ENCODE measurements at places on chromosomes 1 and 21.
A peak's percentile ranks its signal among the peaks of the same experiment; 100 is the strongest.

- H3K4me1 ChIP-seq = peaks cover 19% of the 10 kb centered on the region
- DNase-seq = peak; percentile 36
- peaks cover 27% of the 10 kb centered on the region for H3K36me3 ChIP-seq
- peak overlapping the region; percentile 86 for H3K27ac ChIP-seq
- H3K4me3 ChIP-seq = peak overlapping the region; percentile 76
These were observed 560 bp downstream of the PLEKHM2 start for GRCh38 chr1:15684468-15685291.

GRCh38 chr1:91054780-91055481, 33.1 kb upstream of the ZNF644 start:
- H3K27me3 ChIP-seq = peaks cover 7% of the 10 kb centered on the region
- H3K4me1 ChIP-seq = no peaks in the 10 kb centered on the region
- H3K36me3 ChIP-seq = no peaks in the 10 kb centered on the region
- H3K27ac ChIP-seq = no peak overlapping the region

DNA sequence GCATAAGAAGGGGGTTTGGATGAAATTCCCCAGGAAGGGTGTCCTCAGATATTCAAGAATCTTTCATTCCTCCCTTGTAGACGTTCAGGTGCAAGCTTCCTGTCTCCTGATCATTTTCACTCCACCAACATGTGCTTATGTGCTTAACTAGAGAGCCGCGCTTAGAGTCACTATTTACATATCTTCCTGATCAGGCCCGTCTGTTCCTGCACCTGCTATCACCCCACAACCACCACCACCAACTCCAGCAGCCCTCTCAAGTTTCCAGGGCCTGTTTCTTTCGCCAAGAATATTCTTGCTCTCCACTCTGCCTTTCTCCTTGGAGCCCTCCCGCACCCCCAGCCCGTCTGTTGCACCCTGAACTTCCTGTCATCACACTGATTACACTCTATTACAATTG, 113.4 kb downstream of the SPSB1 start:
- H3K27me3 ChIP-seq = no peaks in the 10 kb centered on the region
- peaks cover 4% of the 10 kb centered on the region for H3K36me3 ChIP-seq
- H3K4me3 ChIP-seq = no peak overlapping the region
- DNase-seq = no peak

- H3K4me3 ChIP-seq = no peak overlapping the region
- no peak for DNase-seq
- peaks cover 65% of the 10 kb centered on the region for H3K27me3 ChIP-seq
- peaks cover 3% of the 10 kb centered on the region for H3K36me3 ChIP-seq
- H3K27ac ChIP-seq = no peak overlapping the region
These were observed 58.5 kb upstream of the ACTL8 start for GRCh38 chr1:17696417-17697301.

DNA sequence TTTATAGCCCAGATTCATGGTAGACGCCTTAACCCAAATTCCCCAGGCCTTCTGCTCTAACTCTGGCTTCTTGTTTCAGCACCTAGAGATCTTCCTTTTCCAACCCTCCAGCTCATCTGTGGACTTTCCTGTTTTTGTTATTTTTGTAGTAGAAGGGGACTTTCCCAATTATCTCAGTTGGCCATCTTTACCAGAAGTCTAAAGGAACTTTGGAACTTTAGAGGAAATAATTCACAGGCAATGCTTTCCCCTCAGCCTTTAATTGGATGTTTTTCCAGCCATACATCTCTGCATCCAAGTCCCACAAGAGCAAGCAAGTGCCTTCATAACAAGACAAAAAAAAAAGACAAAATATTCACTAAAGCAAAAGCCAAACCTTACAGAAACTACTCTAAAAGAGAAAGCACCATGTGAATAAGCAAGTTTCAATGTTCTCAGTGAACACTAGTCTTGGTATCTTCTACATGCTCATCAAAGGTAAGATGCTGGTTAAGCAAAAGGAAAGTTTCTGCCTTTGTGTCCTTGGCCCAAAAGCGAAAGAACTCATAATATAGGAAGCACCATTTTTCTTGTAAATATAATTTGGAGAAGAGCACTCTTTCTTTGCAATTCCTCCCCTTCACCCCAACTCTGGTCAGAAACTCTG, 377.3 kb downstream of the SETD4 start:
- DNase-seq = no peak
- H3K36me3 ChIP-seq = no peaks in the 10 kb centered on the region
- no peak overlapping the region for H3K4me3 ChIP-seq
- no peak overlapping the region for H3K27ac ChIP-seq
- no peaks in the 10 kb centered on the region for H3K4me1 ChIP-seq

- peaks cover 3% of the 10 kb centered on the region for H3K4me1 ChIP-seq
- peaks cover 34% of the 10 kb centered on the region for H3K36me3 ChIP-seq
- no peak overlapping the region for H3K4me3 ChIP-seq
- no peaks in the 10 kb centered on the region for H3K27me3 ChIP-seq
These were observed 8.0 kb downstream of the CFAP410 start for GRCh38 chr21:44331209-44331608.

DNA sequence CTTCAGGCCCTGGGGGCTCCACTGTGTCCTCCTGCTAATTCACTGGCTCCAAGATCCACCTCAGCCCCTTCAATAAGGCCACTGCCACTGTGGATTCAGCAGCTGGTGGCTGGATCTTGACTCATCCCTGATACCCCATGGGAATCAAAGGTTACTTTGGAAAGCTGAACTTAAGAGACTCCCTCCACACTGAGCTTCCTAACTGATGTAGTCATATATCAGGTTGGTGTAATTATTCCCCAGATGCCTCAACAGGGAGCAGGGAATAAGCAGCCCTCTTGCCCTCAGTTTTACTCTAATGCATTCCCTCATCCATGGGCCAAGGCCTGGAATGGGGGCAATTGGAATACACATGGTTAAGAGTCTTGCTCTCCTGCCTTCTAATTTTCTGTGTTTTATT, 164.6 kb downstream of the FASLG start:
- H3K4me3 ChIP-seq = no peak overlapping the region
- H3K27ac ChIP-seq = no peak overlapping the region
- peaks cover 20% of the 10 kb centered on the region for H3K4me1 ChIP-seq
- H3K36me3 ChIP-seq = no peaks in the 10 kb centered on the region

DNA sequence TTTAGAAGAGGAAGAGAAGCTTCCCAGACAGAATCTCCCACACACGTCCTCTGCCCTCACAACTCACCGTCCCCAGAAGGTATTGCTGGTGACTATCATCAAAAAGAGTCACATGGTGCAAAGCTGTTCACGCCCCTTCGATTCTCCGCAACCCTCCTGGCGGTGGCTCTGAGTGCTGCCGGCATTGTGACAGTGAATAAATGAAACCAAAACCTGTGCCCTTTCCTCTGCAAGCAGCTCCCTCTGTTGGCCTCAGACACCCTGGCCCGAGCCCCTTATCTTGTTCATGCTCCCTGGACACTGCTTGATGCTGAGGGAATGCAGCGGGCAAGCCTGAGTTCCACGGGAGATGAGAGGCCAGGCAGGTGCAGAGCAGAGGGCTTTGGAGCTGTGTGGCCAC, 510.3 kb downstream of the NPHP4 start:
- no peaks in the 10 kb centered on the region for H3K36me3 ChIP-seq
- H3K27ac ChIP-seq = peak overlapping the region; percentile 54
- H3K4me1 ChIP-seq = peaks cover 6% of the 10 kb centered on the region
- H3K27me3 ChIP-seq = peaks cover 15% of the 10 kb centered on the region
- H3K4me3 ChIP-seq = peak overlapping the region; percentile 22
- DNase-seq = peak; percentile 23

GRCh38 chr1:115277276-115277675, 60.8 kb downstream of the NGF start:
- DNase-seq = no peak
- no peaks in the 10 kb centered on the region for H3K36me3 ChIP-seq
- H3K27me3 ChIP-seq = peaks cover 23% of the 10 kb centered on the region
- no peak overlapping the region for H3K27ac ChIP-seq

GRCh38 chr1:2466958-2467554, 9.0 kb upstream of the PLCH2 start:
- peak; percentile 18 for DNase-seq
- H3K36me3 ChIP-seq = peaks cover 2% of the 10 kb centered on the region
- peak overlapping the region; percentile 64 for H3K4me3 ChIP-seq
- no peak overlapping the region for H3K27ac ChIP-seq

DNA sequence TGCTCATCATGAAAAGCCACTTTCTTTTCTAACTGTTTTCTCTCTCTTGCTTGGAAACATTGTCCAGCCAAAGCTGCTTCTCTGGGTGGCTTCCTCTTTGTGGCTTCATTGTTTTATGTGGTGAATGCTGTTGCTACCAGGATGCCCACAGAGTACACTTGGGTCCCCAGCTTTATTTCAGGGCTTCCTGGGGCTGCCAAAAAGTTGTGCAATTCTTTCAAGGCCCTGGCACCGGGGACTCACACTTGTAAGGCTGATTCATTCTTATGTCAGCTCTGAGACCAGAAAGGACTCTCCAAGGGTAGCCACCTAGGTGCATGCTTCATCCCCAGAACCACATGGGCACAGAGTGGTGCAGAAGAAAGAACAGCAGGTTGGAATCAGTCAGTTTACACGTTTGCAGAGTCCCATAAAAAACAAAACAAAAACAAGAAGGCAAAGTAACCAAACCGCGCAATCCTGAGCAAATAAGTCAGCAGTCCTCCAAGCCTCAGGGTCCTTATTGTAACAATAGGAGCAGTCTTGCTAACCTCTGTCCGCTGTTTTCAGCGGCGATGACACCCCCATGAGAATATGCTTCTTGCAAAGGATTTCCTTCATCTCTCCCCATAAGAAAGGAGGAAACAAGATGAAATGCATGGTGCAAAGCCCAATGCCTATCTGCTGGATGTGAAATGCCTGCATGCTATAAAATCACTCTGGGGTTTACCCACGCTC, 89.9 kb upstream of the SSX2IP start:
- peak; percentile 26 for DNase-seq
- H3K27me3 ChIP-seq = peaks cover 16% of the 10 kb centered on the region
- peaks cover 17% of the 10 kb centered on the region for H3K4me1 ChIP-seq

DNA sequence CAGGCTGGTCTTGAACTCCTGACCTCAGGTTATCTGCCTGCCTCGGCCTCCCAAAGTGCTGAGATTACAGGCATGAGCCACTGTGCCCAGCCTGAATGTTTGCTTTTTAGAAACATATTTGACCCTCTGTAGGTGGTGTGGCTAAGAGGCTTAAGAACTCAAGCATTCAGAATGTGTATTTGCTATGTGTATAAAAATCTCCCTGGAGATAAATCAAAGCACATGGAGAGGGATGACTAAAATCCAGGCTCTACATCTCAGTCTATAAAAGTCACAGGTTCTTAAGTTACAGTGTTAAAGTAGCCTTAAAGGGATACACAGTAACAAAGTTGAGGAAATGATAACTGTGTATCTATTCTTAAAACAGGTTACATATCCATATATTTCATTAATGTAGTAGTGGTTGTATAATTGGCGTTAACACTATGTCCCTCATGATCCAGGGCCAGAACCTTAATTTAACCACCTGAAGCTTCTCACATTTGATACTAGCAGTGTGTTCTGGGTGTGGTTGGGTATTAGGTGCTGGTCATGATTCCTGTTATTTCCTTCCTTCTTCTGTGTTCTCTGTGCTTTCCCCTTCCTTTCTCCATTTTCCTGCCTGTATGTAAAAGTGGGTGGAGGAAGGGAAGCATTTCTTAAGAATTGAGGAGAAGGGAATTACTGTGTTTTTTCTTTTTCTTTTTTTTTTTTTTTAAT, 16.2 kb downstream of the GIPC2 start:
- no peak overlapping the region for H3K27ac ChIP-seq
- DNase-seq = no peak
- no peak overlapping the region for H3K4me3 ChIP-seq
- peaks cover 30% of the 10 kb centered on the region for H3K27me3 ChIP-seq
- H3K36me3 ChIP-seq = no peaks in the 10 kb centered on the region

GRCh38 chr1:107457989-107458388, 317.1 kb downstream of the NTNG1 start:
- no peak overlapping the region for H3K27ac ChIP-seq
- H3K4me3 ChIP-seq = no peak overlapping the region
- H3K36me3 ChIP-seq = no peaks in the 10 kb centered on the region
- no peaks in the 10 kb centered on the region for H3K4me1 ChIP-seq
- no peak for DNase-seq

DNA sequence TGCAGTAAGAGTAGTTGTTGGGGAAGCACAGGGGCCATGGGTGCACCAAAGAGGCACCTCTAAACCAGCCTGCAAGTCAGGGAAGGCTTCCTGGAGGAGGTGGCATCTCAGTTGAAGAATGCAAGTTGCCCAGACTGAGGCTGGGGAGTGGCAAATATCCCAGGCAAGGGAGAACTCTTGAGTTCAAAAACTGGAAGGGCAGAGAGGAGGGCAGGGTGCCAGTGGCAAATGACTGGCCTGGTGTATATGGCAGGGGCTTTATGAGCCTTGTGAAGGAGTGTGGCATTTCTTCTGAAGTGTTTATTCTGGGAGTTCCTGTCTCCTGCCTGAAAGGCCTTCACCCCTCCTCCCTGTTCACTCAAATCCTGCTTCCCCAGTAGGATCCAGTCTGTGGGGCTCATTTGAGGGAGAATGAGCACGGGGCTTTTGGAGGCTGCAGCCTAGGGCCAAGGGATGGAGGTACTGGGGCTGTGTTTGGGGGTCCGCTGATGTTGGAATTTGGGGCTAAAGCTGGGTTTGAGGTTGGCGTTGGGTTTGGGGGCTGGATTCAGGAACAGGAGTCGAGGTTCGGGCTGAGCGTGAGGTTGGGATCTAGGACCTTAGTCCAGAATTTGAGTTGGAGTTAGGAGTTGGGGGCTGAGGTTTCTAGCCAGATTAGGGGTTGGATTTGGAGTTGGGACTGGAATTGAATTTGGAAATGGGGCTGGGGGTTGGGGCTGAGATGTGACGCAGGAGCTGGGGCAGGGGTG, at the start of gene TMEM125:
Gene TMEM125 (plus strand): TSS at position 357 of the 749 bp plus-strand sequence. CDS start 2,740 bp downstream, outside the sequence.
- peaks cover 21% of the 10 kb centered on the region for H3K4me1 ChIP-seq
- peaks cover 4% of the 10 kb centered on the region for H3K36me3 ChIP-seq
- H3K4me3 ChIP-seq = peak within 1 kb of the TSS; percentile 62
- no peak for DNase-seq
- H3K27me3 ChIP-seq = peaks cover 53% of the 10 kb centered on the region

DNA sequence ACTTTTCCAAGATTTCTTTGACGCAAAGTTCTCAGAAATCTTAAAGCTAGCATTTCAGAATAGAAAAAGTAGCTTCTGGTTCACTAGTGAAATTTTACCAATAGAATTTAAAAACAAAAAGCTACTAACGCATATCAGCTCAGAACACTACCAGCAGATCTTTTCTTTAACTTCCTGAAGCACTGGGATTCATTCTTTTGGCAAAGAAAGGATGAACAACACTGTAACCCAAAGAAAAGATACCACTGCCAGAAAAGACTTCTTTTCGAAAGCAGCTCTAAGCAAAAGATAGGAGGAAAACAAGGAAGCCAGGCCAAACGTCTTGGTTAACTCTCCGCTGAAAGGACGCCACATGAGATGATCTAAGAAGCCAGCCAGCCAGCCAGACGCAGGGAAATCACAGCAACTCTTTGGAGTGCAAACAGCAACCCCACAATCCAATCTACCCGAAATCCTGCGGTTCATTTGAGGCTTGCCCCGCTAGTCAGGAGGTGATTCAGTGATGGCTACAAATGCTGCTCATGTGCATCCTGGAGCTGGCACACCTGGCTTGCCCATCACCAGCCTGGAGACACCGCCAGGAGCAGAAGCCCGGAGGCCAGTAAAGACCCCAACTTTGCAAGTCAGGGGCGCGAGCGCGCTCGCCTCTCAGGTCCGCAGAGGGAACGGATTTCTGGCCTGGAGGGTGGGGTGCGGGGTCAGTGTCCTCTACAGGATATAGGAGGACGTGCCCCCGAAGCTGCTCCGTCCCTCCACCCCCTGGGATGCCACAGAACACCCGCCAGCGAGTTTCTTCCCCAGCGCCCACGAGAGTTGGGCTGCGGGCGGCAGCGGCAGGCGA, 812 bp downstream of the NBPF1 start:
- H3K4me3 ChIP-seq = no peak overlapping the region
- H3K4me1 ChIP-seq = no peaks in the 10 kb centered on the region
- no peaks in the 10 kb centered on the region for H3K27me3 ChIP-seq
- H3K36me3 ChIP-seq = no peaks in the 10 kb centered on the region

GRCh38 chr1:161082483-161082882, 6.9 kb downstream of the NECTIN4 start:
- H3K4me1 ChIP-seq = peaks cover 2% of the 10 kb centered on the region
- peaks cover 11% of the 10 kb centered on the region for H3K27me3 ChIP-seq
- no peak for DNase-seq
